ENCODE measurements at places on chromosomes 12 and 14.

DNA sequence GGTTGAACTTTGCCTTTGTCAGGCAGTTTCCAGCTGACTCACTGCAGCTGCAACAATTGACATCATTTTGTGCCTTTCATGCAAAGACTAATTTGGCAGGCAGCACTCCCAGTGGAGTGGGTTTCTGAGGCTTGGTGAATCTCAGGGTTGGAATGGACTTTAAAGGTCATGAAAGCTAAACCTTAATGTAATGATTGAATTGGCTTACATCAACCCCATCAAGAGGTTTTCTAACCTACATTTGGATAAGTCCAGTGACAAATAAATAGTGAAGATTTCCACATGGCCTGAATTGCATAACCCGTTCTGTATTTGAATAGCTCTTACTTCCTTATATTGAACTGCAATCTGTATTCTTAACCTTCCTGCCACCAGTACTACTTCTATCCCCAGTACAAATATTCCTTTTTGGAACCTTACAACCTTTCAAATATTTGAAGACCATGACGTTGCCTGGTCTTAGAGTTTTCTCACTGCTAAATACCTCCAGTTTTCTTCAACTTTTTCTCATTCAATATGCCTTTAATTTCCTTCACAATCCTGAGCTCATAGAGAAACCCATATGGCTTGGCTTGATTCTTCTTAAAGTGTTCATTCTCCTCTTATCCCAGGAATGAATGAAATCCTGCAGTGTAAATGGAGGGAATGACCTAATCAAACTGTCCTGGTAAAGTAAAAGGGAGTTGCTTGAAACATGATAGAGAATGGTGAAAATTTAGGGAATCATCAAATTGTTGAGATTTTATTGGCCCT is 168.1 kb upstream of the NOVA1 start:
- no peak overlapping the region for H3K27ac ChIP-seq
- H3K4me1 ChIP-seq, result no peaks in the 10 kb centered on the region
- H3K36me3 ChIP-seq, result no peaks in the 10 kb centered on the region
- no peaks in the 10 kb centered on the region for H3K27me3 ChIP-seq
- no peak overlapping the region for H3K4me3 ChIP-seq

- H3K27ac ChIP-seq, result no peak overlapping the region
- no peak overlapping the region for H3K4me3 ChIP-seq
- H3K36me3 ChIP-seq, result peaks cover 38% of the 10 kb centered on the region
- no peak for DNase-seq
Observed at GRCh38 chr12:104292872-104293794, 10.4 kb upstream of the EID3 start.

GRCh38 chr12:57462251-57462911 is 2.8 kb downstream of the GLI1 start:
- H3K36me3 ChIP-seq, result no peaks in the 10 kb centered on the region
- H3K4me3 ChIP-seq, result peak overlapping the region; percentile 52
- peak; percentile 89 for DNase-seq
- peaks cover 9% of the 10 kb centered on the region for H3K27me3 ChIP-seq

- peaks cover 4% of the 10 kb centered on the region for H3K27me3 ChIP-seq
- DNase-seq, result no peak
- no peak overlapping the region for H3K27ac ChIP-seq
Observed at GRCh38 chr12:9721394-9722092, 11.4 kb downstream of the CLECL1 start.

DNA sequence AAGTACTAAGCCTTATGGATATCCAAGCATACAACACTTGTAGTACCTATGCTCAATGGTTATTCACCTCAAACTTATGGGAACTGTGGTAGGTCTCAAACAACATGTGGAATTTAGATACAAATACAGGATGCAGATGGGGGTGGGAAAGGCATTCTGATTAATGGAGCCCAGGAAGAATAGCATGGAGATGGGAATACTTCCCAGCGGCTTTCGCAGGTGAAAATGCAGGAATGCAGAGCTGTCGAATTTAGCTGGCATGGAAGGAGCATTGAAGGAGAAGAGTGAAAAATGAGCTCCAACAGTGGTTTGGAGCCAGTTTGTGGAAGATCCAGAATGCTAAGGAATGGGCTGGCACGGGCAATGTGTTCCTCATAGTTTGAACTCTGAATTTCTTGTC is 89.9 kb downstream of the NKX2-1 start:
- H3K27ac ChIP-seq, result no peak overlapping the region
- no peak overlapping the region for H3K4me3 ChIP-seq
- no peak for DNase-seq
- no peaks in the 10 kb centered on the region for H3K4me1 ChIP-seq

GRCh38 chr12:76504606-76505005 is 55.0 kb downstream of the OSBPL8 start:
- H3K4me3 ChIP-seq, result no peak overlapping the region
- peaks cover 3% of the 10 kb centered on the region for H3K36me3 ChIP-seq
- H3K27me3 ChIP-seq, result no peaks in the 10 kb centered on the region
- no peak overlapping the region for H3K27ac ChIP-seq
- H3K4me1 ChIP-seq, result peaks cover 4% of the 10 kb centered on the region
- DNase-seq, result no peak

DNA sequence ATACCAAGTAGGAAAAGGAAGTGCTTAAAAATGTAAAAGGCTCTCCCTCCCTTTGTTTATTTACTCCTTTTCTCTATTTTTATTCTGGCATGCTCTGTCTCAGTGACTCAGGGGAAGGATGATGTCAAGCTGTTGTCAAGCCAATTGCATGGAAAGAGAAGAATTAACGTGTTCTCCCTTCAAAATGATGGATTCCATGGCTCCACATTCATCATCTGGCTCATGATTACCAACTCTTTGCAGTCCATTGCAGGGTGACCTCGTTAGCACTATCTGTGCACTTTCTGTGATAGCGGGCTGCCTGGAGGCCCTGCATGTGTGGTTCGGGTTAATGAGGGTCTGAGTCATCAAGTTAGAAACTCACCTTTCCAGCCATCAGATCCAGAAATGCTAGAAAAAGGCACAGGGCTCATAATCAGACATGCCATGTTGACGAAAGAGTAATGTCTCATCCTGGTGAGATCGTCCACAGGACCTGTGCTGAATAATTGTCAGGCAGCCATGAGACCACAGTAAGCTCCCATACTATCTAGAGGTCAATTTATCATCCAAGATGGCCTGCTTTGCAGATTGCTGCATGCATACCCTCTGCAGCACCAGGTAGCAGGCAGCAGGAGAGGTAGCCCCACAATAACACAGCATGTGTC is 79.2 kb upstream of the BTG1 start:
- no peaks in the 10 kb centered on the region for H3K27me3 ChIP-seq
- H3K4me1 ChIP-seq, result no peaks in the 10 kb centered on the region
- H3K27ac ChIP-seq, result no peak overlapping the region
- no peaks in the 10 kb centered on the region for H3K36me3 ChIP-seq
- H3K4me3 ChIP-seq, result no peak overlapping the region

GRCh38 chr12:20629414-20630156 is 65.5 kb upstream of the SLCO1C1 start:
- no peak overlapping the region for H3K4me3 ChIP-seq
- no peak for DNase-seq
- H3K27ac ChIP-seq, result no peak overlapping the region

- peaks cover 24% of the 10 kb centered on the region for H3K4me1 ChIP-seq
- peaks cover 2% of the 10 kb centered on the region for H3K36me3 ChIP-seq
- no peak for DNase-seq
- H3K27me3 ChIP-seq, result no peaks in the 10 kb centered on the region
- peak overlapping the region; percentile 90 for H3K4me3 ChIP-seq
- no peak overlapping the region for H3K27ac ChIP-seq
Observed at GRCh38 chr12:122837306-122838265, 2.3 kb downstream of the HIP1R start.
